Right hindlimb (tissue), 1 donor: ENCODE measurements at places on chromosomes 7 and 10.

DNA sequence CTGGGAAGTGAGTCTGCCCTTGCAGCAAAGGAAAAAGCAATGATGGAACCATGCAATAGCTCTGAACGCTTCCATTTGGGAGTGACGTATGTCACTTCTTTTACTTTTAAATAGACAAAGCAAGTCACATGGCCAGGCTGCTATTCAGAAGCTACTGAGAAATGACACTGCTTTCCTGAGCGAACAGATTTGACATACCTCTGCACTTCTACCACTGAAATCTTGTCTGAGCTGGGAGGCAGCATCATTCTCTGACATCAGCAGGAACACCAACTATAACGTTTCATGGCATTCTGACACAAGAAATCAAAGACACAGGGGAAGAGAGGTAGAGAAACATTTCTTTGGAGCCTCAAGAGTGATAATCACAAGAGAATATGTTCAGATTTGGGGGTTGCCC, 271.1 kb downstream of the SNX13 start:
- no peak for DNase-seq

GRCh38 chr7:105389088-105389650, 448 bp upstream of the SRPK2 start:
- peak; percentile 73 for DNase-seq

GRCh38 chr7:31151849-31152248, 99.7 kb downstream of the ADCYAP1R1 start:
- no peak for DNase-seq

DNA sequence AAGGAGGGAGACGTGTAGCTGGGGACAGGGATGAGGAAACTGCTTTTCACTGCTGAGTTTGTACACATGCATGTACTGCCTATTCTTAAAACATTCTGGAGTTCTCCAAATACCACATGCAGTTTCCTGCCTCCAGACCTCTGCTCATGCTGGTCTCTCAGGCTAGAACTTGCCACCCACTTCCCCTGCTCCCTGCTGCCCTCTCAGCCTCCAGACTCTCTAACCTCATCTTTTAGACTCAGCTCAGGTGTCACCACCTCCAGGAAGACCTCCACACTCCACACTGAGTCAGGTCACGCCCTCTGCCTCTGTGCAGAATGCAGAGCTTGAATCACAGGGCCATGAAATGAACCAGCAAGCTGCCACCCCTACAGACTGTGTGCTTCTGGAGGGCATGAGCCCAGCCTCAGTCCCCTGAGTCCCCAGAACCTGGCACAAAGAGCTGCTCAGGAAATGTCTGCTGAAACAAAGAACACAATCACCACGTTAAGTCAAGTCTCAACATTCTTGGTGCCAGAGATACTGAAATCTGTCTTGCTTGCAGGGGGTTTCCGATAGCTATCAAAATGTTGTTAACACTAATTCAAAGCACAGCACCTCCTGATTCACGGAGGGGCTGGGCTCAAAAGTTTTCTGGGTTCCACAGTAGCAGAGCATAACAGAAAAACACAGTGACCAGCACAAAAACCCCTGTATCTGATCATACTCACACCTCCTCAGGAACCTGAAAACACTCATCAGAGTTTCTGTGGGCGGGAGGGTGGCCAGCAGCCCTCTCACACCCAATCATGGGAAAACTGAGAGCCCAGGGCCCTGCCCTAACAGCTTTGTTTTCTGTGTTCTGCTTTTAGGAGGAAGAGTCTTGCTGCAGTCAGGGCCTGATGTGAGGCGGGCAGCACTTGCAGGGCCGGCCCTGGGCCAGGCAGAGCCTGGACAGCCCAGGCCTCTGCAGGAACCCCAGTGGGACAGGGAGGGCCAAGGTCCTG, 21.1 kb downstream of the FAM53B start:
- no peak for DNase-seq

GRCh38 chr7:22561895-22562593, 62.1 kb upstream of the STEAP1B start:
- DNase-seq, result peak; percentile 50

DNA sequence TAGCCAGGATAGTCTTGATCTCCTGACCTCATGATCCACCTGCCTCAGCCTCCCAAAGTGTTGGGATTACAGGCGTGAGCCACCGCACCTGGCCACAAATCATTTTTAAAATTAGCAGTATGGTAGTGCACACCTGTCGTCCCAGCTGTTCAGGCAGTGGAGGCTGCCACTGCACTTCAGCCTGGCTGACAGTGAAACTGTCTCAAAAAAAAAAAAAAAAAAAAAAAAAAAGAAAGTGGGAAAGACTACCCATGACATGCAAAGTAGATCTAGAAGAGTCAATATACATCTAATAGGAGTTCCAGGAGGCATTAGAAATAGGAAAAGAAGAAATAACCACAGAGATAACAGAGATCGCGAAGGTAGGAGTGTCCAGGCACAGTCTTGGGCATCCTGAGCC, 3.2 kb downstream of the CSGALNACT2 start:
- no peak for DNase-seq

GRCh38 chr10:28785018-28785417, 107.7 kb downstream of the BAMBI start:
- no peak for DNase-seq

- DNase-seq, result peak; percentile 84
Observed at GRCh38 chr10:124560377-124561105, 98.9 kb downstream of the LHPP start.

DNA sequence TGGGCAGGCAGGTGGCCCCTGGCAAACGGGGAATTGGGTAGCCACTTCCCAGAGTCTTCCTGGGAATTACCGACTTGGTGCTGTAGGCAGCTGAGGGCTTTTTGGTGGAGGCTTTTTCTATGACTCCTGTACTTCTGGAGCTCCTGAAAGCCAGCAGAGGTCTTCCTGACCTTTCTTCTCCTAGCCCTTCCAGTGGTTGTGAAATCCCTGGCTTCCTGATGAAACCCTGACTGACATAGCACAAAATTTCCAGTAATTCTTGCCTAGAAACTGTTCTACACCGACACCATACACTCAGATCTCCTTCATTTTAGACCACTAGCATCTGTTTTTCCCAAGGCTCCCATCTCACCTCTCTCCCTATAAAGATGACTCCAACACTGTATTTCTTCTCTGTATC, 120.2 kb downstream of the STRA8 start:
- DNase-seq, result no peak

DNA sequence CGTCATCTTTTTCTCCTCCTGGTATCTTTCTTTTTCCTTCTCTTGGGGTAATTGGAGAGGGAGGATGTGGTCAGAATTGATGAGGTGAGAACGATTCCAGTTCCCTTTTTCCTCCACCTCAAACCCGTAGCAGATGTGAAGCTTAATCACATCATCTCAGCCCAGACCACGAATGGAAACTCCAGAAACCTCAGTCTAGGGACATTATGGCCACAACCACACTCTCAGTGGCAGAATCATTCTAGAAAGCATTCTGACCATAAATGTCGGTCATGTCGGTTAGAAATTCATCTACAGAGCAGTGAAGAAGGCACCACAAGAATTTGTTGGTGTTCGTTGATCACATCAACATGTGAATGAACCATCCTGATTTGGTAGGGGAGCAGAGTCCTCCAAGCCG, 78.7 kb downstream of the GATA3 start:
- DNase-seq, result no peak

DNA sequence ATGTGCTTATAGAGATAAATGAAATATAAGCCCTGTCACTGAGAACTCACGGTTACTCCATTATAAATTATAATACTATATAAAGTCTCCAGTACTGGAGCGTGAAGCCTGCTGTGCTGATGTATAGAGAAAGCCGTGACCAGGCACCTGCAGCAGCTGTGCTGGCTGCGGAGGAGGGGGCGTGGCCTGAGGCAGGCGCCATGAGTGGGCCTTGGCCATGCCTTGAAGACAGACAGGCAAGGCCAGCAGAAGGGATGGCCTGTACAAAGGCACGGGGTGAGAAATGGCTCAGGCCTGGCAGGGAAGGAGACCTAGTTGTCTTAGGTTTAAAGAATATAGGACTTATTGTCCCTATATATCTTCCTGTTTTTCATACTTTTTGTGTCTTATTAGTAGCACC, 218.5 kb upstream of the STK17A start:
- no peak for DNase-seq

- DNase-seq, result no peak
Observed at GRCh38 chr10:112539340-112539739, 92.3 kb downstream of the VTI1A start.

DNA sequence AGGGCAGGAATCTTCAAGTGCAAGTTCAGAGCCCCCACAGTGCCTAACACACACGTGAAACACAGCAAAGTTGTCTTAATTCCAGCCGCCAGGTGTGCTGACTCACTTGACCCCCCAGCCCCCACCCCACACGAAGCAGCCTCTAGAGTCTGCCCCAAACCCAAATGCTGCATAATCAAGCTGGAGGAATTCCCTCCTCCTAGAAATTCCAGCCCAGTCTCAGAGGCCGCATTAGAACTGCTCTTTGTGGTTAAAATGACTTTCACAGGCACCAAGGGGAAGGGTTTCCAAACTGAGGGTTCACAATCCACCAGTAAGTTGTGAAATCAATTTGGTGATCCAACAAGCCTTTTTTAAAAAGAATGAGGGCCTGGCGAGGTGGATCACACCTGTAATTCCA, 67.0 kb upstream of the PLXNA4 start:
- no peak for DNase-seq

GRCh38 chr7:157000741-157001653, 9.5 kb downstream of the MNX1 start:
- DNase-seq, result no peak

DNA sequence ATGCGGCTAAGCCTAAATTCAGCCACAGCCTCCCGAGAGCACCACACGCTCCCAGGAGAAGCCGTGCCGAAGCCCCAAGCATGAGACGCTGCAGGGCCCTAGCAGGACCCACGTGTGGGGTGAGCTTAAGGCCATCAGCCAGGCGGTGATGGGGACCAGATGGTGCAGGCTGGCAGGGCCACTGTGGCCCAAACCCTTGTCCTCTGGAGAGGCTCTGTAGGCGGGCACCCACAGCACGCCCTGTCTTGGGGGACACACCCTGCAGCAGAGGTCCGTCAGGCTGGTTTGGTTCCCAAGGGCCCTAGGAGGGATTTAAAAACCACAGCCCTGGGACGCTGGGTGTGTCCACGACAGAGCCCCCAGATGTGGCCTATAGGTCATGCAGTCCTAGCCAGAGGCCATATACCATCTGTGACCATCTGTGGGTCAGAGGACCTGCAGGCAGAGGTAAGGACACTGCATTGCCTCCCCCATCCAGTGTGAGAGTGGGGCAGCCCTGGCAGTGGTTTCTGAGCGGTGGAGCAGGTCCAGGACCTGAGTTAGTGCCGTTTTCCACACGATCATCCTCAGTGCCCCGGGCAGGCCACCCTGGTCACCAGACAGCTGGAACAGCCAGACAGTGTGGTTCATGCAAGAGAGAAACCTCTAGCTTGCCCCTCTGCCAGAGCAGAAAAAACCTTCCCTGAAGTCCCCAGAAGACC, 39.6 kb upstream of the INPP5A start:
- no peak for DNase-seq

- no peak for DNase-seq
Observed at GRCh38 chr10:23966504-23967051, 242.4 kb upstream of the KIAA1217 start.

DNA sequence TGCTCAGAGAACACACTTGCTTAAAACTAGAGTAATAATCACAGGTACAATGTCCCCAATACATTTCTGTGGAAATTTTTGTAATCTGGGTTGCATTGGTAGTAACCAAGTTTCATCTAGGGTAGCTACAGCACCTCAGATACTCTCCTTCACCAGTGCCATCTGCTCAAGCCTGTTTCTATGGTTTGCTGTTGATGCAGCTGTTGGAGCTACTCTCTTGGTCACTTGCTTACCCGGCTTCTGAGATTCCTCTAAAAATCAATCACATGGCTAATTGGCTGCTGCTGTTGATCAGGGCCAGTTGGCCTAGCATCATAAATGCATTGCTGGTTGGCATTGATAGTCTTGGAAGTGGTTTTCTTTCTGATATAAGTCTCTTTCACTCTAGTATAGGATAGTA, 220.8 kb downstream of the BICC1 start:
- DNase-seq, result no peak

GRCh38 chr7:30446266-30446665, 32.3 kb downstream of the NOD1 start:
- DNase-seq, result no peak
